Esophagus squamous epithelium (tissue), 5 donors: ENCODE measurements at places on chromosomes 4 and X.

DNA sequence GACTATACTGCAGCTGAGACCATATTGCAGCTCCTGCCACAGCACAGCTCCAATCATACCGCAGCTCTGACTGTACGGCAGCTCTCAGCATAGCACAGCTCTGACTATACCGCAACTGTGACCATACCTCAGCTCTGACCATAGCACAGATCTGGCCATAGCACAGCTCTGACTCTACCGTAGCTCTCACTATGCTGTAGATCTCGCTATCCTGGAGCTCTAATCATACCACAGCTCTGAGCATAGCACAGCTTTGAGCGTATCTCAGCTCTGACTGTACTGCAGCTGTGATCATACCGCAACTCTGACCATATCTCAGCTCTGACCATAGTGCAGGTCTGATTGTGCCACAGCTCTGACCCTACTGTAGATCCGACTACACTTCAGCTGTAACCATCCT is 139.2 kb downstream of the ASMT start:
- DNase-seq = no peak

DNA sequence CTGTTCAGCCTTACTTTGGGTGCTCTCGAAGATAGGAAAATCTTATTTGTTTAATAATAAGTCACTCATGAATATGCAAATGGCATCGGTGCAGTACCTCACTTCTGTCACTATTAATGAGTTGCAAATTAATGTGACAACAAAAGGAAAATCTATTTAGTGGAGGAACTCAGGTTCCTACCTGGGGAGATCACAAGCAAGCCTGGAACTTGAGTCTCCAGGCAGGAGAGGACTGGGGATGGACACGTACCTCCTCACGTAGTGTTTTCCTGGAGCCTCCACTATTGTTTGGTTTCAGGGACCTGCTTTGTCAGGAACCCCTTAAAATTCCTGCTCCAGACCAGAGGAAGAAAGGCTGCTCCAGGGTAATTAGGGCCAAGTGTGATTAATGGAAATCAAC is 82.1 kb downstream of the BCOR start:
- no peak for DNase-seq

DNA sequence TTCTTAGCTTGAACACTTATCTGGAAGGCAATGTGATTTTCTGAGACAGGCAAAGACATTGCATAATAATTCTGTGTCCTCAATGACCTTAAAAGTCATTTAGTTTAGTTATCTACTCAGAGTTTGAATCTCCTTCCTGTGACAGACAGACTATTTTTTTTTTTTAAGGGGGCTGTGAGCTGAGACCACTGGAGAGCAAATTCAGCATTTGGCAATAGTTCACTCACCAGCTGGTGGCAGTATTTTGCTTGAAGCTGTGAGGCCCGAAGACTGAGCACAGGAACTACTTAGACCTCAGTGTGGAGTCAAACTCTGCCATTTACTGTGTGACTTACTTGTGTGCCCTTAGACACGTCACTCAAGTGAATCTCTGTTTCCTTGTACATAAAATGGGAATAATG is 22.9 kb upstream of the CPE start:
- DNase-seq = no peak

- no peak for DNase-seq
Observed at GRCh38 chrX:117860517-117860916, 256.1 kb downstream of the KLHL13 start.

DNA sequence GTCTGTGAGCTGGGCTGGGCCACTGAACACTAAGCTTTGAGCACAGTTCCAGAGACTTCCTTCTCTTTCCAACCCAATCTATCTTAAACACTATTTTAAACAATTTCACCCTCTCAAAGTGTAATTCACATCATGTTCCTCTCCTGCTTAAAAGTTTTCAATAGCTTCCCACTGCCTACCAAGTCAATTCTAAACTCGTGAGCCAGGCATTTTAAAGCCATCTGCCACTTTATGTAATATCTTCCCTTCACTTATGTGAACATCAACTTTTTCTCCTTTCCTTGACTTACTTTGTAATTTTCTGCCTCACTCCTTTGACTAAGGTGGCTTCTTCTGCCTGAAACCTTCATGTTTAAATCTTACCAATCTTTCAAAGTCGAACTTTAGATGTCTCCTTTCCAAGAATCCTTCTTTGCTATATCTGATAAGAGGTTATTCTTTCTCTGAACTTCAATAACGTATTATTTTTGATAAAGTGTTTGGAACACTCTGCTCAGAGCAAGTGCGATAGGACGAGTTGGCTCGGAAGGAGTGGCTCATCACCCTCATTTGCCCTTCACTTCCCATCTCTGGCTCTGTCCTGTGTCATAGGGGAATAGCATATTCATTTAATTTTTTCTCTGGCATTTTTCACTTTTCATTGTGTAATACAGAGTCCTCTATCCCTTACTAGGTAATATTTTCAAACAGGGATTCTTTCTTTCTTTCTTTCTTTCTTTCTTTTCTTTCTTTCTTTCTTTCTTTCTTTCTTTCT is 13.0 kb upstream of the SPARCL1 start:
- DNase-seq = no peak

- DNase-seq = no peak
Observed at GRCh38 chr4:184664445-184665210, 15.1 kb downstream of the PRIMPOL start.

DNA sequence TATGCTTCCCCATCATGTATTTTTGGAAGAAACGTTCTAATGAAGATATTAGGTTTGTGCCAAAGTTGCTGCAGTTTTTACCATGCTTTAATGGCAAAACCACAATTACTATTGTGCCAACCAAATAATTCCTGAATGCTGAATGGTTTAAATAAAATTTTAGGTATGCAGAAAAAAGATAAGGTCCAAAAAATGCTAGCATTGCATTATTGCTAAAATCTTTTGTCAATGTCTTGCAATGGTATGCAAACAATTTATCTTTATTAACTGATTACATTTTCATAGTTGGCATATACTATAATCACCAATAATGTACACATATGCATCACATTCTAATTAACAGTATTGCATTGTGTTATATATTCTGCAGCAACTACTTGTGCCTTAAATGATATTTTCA is 1657.4 kb upstream of the IGFBP7 start:
- DNase-seq = no peak

- no peak for DNase-seq
Observed at GRCh38 chr4:17109126-17109525, 210.7 kb upstream of the LDB2 start.

- DNase-seq = no peak
Observed at GRCh38 chr4:156439576-156440200, 486.0 kb upstream of the CTSO start.

GRCh38 chr4:8844976-8845690 is 26.5 kb downstream of the HMX1 start:
- DNase-seq = no peak

DNA sequence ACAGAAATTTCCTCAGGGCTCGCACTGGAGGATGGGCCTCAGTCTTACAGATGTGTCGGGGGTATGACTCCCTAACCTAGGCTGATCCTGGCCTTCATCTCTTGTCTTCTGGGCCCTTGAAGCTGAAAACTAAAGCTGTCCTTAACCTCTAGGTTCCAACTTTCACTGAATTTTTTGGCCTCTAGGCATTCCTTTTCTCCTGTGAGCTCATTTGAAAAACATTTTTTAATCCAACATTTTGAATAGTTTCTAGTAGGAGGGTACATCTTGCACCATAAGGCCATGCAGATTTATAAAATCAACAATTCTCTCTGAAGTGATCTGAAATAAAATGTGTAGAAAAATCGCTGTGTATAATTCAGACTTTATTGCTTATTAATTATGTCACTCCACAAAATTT is 19.7 kb downstream of the RWDD4 start:
- DNase-seq = no peak

DNA sequence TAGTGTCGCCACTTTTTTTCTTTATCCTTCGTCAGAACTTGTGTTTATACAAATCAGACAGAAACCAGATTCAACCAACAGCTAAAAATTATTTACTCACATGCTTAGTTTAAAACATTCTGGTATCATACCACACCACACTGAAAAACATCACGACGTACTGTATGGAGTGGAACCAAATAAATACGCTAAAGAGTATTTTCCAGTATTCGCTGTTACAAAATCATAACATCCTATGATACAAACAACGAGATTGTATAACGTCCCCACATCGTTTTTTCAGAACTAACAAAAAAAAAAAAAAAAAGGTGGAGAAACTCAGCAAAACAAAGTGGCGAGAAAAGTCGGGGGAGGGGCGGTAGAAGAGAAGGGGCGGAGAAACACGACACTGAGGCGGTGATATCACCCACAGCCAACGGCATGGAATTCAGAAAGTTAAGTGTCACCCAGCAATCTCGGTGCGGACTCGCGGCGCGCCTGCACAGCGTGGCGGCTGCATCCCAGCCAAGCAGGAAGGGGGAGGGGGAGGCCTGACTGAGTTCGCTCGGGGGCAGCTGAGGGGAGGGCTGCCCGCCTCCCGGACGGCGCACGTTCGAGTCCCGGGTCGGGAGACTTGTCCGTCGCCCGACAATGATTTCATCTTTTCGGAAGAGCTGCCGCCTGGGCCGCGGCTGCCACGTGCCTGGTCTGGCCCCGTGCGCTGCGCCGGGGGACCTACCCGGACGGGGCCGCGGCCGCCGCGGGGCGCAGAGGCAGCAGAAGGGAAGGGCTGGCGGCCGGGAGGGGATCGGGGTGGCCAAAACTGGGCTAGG is 920 bp downstream of the SETD7 start:
- peak; percentile 21 for DNase-seq

DNA sequence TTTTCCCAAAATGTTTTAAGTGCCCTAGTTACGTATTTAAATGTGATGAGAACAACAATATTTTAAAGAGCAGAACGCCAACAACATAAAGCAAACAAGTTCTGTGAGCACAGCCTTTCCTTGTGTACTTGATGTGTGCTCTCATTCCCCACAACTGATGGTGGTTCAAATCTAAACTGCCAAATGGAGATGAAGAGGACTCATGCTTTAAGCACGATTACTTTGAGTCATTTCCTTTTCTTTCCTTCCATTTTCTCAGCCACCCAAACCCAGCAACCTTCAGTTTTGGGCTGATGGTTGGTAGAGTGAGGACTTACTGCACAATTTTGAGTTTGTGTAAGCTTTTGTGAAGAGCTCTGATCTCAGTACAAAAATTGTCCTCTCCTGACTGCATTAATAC is 1.7 kb downstream of the NSD2 start:
- no peak for DNase-seq

- DNase-seq = no peak
Observed at GRCh38 chrX:46165411-46165810, 379.8 kb downstream of the ZNF674 start.

GRCh38 chr4:185998791-185999190 is 70.2 kb upstream of the TLR3 start:
- no peak for DNase-seq

GRCh38 chrX:42577936-42578470 is 200.0 kb downstream of the PPP1R2C start:
- no peak for DNase-seq

DNA sequence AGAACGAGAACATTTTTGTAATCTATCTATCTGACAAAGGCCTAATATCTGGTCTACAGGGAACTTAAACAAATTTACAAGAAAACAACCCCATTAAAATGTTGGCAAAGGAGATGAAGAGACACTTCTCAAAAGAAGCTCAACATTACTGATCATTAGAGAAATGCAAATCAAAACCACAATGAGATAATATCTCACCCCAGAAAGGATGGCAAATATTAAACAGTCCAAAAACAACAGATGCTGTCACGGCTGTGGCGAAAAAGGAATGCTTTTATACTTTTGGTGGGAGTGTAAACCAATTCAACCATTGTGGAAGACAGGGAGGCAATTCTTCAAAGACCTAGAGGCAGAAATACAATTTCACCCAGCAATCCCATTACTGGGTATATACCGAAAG is 2284.8 kb downstream of the ARAP2 start:
- DNase-seq = no peak

GRCh38 chr4:6491235-6491634 is 18.8 kb upstream of the PPP2R2C start:
- DNase-seq = no peak

- DNase-seq = no peak
Observed at GRCh38 chr4:95761871-95762270, 78.0 kb upstream of the PDHA2 start.

DNA sequence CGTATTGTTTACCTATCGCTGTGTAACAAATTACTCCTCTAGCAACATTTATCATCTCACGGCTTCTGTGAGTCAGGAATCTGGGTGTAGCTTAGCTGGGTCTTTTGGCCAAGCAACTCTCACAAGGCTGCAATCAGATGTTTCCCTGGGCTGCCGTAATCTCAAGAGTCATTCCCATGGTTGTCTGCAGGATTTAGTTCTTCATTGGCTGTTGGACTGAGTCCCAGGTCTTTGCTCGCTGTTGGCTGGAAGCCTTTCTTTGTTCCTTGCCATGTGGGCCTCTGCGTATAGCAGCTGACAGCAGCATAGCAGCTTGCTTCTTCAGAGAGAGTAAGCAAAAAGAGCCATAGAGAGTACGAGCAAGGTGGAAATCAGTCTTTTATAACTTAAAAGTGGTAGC is 16.8 kb downstream of the POLR2B start:
- DNase-seq = no peak

DNA sequence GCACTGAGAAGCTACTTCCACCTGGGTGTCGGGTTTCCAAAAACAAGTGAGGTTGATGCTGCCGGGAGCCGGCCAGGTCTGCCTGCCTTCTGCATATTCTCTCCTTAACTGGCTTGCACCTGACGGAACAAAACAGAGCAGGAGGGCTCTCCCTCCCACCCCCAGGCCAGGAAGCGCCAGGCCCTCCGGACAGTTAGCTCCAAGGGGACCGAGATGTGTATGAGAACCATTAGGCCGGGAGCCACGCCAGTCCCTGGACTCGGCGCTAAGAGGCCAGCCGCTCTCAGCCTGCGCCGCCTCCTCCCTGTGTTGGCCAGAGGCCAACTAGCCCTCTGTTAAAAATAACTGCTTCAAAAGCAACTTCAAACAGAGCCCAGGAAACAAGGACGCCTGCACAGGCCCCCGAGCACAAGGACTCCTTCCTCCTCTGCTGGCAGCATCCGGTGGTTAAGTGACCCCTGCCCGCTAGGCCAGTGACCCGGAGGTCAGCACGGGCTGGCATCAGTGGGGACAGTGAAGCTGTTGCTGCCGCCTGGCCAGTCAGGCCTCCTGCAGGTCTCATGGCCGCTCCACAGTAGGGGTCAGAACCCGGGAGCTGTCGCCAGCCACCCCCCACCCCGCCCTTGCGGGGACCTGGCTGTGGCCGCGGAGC is 107.9 kb downstream of the ABLIM2 start:
- DNase-seq = no peak

- DNase-seq = no peak
Observed at GRCh38 chr4:165715989-165716388, 157.0 kb upstream of the TLL1 start.

- DNase-seq = peak; percentile 98
Observed at GRCh38 chrX:16786139-16786790, at the start of gene TXLNG. TXLNG (plus strand) TSS chrX:16786466; CDS start chrX:16786488, 22 bp downstream.

GRCh38 chr4:5995901-5996623 is 22.2 kb downstream of the C4orf50 start:
- no peak for DNase-seq
